ENCODE measurements at places on chromosomes 5 and 9.

- no peak for DNase-seq
Observed at GRCh38 chr5:135341696-135342550, 57.1 kb downstream of the MACROH2A1 start.

GRCh38 chr5:138275379-138275782 lies 960 bp upstream of the GFRA3 start:
- DNase-seq: no peak

- DNase-seq: no peak
Observed at GRCh38 chr9:87310827-87311523, 186.7 kb upstream of the DAPK1 start.

DNA sequence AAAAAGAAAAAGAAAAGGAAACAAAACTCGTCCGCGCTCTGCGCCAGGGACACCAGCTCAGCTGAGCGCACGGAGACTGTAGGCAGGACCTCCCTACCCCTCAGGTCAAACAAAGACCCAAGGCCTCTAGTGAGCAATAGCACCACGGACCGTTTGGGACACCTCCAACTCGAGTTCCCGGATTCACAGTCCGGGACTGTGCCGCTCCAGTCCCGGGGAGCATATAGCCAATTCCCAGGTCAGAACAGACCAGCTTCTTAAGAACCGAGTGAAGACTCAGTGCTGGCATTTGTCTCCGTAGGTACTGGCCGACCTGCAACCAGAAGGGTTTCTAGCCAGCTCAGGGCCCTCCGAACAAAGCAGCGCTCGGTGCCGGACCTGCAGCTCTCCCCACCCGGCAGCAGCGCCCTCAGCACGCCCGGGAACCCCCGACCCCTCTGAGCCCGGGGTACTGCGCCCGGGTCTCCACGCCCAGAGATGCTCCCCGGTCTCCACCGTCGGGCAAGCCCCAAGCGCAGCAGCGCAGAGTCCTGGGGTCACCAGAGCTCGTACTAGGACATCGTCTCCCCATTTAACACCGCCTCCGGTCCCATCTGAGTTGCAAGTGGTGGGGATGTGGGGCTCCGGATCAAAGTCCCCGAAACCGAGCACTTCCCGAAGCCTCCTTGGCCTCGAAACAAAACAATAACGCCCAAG lies 591 bp downstream of the ABCA1 start:
- DNase-seq: no peak

DNA sequence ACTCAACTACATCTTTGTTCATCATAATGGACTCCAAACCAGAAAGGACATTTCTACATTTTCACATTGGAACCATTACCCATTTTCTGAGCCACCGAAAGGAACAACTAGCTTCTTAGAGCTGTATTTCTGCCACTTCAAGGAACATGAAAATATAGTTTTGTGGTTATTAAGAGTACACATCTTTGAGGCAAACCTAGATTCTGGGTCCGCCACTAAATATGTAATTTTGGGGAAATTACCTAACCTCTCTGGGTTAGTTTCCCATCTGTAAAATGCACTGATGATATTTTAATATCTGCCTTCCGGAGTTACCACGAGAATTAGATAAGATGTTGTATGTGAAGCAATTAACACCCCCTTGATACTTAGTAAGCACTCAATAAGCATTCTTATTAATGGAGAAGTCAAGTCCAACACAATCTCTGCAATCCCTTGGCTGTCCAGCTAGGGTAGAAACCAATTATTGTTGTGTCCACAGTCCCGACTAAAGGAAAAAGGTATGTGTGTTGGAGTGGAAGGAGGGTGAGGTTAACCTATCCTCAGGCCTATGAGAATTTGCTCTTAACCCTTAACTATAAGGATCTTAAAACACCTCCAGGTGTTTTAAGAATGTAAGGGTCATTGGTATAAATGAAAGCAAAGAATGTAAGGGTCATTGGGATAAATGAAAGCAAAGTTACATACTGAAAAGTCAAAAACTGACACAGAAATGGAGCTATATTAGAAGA lies 94.0 kb upstream of the PTGER4 start:
- no peak for DNase-seq

DNA sequence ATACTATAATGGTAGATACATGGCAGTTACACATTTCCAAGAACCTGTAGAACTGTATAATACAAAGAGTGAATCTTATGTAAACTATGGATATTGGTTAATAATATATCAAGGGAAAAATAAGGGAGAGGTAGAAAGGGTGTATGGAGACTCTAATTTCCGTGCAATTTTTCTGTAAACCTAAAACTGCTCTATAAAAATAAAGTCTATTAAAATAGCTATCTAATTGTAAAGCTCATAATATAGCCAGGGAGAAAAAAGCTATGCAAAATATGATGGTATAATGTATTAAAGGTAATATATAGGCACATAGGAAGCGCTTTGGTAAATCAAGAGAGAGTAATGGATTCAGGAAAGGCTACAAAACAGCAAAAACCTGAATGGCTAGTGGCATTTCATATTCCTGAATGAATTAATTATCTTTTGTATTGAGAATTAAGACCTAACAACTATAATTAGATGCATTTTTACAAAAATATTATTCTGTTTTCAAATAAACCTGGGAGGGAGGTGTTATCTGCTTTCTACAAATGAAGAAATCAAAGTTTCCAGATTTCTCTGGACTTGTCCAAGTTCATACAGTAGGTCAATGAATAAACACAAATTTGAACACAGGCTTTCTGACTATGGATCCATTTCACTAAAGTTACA lies 22.8 kb downstream of the ANXA1 start:
- DNase-seq: no peak

GRCh38 chr5:21684992-21685391 lies 1168.2 kb downstream of the CDH12 start:
- no peak for DNase-seq

GRCh38 chr9:3863111-3863528 lies 337.3 kb upstream of the RFX3 start:
- no peak for DNase-seq
